ENCODE measurements at places on chromosomes 7 and 10.

- DNase-seq, result no peak
These were observed 643 bp downstream of the SMO start for GRCh38 chr7:129188892-129189660.

DNA sequence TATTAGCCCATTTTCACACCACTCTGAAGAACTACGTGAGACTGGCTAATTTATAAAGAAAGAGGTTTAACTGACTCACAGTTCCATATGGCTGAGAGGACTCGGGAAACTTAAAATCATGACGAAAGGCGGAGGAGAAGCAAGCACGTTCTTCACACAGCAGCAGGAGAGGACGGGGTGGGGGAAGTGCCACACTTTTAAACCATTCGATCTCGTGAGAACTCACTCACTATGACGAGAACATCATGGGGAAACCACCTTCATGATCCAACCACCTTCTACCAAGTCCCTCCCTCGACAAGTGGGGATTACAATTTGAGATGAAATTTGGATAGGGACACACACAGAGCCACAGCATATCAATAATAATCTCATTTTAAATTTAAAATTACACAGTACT lies 80.2 kb downstream of the VWDE start:
- no peak for DNase-seq

GRCh38 chr10:79502561-79503309 lies 9.6 kb upstream of the EIF5AL1 start:
- no peak for DNase-seq

DNA sequence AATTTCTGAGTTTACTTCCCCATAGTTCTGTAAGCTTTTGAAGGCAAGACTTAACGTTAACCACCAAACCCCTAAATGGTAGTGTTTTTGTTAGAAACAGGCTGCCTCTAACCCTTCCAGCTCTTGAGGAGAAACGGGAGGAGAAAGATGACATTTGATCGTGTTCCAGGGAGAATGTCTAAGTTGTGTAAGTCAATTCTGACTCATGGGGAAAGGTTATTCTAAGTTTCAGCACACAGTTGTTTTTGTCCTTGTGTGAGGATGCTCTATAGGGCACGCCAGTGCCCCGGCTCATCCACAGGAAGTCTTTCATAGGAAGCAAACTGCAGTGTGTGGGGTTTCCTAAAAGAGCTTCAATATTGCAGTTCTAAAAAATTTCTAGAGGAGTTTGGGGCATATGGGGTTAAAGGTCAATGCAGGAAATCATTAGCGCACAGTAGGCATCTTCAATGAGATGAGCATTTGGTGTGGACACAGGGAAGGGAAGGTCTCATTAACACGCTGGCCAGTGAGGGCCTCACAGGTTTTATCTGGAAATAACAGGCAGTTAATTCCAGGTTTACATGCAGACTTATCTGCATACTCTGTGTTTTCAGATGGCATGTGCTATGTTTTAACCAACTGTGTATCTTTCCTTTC lies 638.2 kb upstream of the IGFBP3 start:
- DNase-seq, result no peak

DNA sequence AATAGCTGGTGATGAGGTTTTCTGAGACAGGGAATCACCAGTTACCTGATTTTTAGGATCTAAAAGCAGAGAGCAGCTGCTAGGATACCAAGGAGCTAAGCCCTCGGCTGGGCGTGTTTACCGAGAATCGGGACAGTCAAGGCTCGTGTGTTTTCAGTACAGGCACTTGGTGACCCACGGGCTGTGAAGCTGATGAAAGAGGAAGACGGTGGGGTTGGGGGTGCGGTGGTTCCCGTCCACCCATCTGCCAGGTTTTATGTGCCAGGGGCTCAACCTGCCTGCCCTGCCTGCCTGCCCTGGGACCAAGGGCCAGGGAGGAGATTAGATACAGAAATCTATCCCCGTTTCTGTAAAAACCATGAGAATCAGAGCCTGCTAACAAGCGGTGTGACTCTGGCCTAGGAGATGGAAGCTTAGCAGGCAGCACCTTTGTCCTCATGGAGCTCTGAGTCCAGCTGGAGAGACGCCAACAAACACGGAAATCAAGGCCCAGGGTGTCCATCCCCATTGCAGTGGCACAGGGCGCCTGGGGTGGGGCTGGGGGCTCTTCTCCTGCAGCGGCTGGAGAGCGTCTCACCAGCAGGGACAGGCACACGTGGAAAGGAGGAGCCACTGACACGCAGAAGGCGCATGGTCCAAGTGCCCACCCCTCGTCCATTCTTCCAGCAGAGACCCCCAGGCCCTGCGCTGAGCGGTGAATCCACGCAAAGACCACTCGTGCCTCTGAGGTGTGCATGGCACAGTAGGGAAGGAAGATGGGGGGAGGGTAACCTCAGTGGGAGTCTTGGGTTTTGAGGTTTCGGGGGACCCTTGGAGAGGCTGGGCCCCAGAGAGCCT lies 265.0 kb upstream of the TCERG1L start:
- no peak for DNase-seq

- DNase-seq, result no peak
These were observed 24.7 kb downstream of the IL2RA start for GRCh38 chr10:6037422-6037821.

- DNase-seq, result no peak
These were observed 64.9 kb downstream of the CREM start for GRCh38 chr10:35191523-35191922.

DNA sequence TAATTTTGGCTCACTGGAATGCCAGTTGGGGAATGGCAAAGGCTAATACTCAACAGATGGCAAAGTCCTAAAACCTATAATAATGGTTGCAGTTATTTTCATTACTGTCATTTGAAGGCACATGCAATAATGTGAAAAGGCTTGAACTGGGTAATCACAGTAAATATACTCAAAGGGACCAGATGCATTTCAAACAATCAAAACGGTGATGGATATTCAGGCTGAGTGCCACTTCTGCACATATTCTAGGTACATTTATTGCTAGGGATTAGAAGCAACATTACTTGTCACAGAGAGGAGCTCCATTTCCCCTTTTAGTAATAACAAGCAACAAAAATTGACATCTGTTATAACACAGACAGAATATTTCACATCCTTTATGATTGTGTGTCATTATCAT lies 171.8 kb downstream of the NXPH1 start:
- no peak for DNase-seq

DNA sequence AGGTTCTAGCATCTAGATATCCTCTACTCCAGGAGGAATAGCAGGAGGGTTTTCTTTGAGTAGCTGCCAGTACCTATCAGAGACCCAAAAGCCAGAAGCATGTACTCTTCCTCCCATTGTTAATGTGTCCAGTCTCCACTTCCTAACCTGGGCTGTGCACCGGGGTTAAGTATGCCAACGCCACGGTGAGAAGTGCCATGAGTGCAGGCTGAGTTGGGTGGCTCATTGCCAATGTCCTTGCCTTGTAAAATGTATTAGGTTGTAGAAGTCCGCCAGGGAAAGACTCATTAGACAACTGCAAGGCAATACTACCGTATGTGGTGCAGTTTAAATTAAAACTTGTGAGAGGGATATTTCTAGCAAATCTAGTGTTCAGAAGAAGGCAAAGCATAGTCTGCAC lies 55.0 kb upstream of the PRR15 start:
- DNase-seq, result no peak

DNA sequence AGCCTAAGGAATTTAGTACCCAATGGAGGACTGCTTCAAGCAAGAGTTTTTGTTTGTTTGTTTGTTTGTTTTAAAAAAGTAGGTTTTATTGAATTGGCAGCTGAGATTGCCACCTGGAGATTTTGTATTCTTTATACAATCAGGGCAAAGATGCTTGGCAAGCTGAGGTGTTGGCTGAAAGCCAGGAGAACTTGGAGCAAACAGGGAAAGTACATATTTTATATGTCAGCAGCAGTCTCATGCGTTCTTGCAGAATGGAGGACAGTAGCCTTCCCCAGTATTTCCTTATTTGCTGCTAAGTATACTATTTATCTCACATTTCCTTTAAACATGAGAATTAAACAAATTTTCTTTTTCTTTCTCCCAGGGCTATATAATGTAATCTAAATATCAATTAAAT lies 22.6 kb upstream of the ICA1 start:
- no peak for DNase-seq

- DNase-seq, result peak; percentile 56
These were observed 2.9 kb downstream of the PRXL2A start for GRCh38 chr10:80411267-80411668.

DNA sequence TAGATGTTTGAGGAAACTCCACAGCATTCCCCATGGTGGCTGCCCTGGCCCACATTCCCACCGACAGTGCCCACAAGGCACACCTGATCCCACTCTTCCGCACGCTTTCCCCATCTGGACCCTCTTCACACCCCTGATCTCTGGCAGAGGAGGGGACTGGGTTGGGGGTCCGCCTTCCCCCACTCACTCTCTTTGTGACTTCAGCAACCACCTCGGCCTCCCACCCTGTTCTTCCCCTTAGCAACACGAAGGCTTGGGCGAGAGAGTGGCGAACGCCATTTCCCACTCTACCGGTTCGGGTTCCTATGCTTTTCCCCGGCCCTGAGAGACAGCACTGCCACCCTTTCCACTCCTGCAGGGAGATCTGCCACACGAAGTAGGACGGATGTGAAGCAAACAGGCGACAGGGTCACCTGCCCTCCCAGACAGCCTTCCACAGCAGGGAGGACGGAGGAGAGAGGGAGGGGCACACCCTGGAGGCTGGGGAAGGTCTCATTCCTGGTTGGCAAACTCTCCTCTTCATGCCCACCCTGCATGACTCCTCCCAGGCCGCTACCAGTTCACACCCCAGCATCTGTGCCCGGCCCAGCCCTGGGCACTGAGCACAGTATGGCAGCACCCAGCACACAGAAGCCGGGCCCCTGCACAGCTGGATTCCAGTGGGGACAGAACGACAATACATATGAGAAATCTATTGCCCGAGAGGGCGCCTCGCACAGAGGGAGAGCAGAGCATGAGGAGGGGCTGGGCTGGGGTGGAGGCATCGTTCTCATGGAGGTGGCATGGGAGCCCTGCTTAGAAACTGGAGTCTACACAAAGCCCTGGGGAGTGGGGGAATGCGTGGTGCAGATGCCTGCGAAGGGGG lies 93.5 kb downstream of the PAXIP1 start:
- DNase-seq, result no peak

DNA sequence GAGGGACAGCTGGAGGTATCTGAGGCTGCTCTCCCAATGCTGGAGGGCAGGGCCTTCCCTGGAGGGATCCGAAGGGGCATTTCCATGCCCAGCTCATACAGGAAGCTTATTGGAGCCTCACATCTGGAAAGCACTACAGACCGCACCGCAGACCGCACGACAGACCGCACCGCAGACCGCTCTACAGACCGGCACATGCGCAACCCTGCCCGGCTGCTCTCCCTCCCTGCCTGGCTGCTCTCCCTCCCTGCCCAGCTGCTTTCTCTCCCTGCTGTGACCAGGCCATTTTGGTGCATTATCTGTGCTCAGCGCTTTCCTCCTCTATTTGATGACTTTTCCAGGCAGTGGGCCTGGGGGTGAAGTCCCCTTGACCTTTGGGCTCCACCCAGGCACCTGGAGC lies 39.6 kb upstream of the EN2 start:
- DNase-seq, result no peak

GRCh38 chr7:73812996-73813395 lies 17.8 kb upstream of the CLDN4 start:
- DNase-seq, result no peak

GRCh38 chr7:130719541-130719940 lies 14.5 kb downstream of the KLF14 start:
- no peak for DNase-seq

DNA sequence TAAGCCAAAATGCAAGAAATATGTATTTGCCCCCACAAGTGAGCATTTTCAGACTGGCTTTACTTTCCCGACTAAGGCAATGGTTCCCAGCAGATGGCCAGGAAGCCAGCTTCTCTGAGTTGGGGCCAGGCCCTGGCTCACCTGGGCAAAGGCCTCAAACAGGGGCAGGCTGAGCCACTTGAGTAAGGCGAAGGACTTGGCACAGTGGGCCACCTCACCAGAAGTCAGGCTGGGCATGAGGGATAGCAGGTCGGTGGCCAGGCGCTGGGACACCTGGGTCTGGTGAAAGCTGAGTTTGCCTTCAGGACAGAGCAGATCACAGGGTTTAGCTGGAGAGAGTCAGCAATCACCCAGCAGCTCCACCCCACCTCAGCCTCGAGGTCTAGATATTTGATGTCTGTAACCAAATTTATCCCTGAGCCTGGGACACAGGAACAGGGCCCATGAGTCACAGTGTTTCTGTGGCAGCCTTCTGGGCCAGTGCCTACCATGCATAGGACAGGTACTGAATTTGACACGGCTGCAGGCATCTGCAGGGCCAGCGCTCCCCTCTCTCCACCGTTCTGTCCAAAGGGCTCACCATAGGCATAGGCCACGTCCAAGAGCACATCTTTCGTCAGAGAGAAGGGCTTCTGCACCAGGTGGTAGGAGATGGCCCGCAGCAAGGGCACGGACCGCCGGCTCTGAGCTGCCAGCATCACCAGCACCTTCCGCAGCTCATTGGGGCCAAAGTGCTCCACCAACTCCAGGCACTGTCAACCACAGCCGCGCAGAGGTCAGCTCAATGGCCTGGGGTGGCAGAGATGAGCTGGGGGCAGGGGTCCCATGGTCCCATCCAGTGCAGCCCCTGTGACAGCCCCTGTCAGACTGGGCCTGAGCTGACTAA lies 7.3 kb downstream of the TBRG4 start:
- DNase-seq, result no peak

DNA sequence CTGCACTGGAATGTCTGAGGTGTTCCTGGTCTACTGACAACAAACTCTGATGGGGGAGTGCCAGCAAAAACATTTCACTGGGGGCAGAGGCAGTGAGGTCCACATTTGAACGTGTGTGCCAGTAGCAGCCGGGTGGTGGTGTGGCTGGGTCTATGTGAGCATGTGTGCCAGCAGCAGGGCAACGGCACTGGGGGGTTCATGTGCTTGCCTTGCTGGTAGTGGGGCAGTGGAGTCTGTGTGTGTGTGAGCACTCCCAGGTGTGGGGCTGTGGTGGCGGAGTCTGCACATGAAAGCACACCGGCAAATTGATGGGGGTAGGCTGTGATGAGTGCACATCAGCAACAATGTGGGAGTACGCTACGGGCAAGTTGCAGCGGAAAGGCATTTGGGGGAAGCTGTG lies 49.4 kb upstream of the SORCS1 start:
- DNase-seq, result no peak

DNA sequence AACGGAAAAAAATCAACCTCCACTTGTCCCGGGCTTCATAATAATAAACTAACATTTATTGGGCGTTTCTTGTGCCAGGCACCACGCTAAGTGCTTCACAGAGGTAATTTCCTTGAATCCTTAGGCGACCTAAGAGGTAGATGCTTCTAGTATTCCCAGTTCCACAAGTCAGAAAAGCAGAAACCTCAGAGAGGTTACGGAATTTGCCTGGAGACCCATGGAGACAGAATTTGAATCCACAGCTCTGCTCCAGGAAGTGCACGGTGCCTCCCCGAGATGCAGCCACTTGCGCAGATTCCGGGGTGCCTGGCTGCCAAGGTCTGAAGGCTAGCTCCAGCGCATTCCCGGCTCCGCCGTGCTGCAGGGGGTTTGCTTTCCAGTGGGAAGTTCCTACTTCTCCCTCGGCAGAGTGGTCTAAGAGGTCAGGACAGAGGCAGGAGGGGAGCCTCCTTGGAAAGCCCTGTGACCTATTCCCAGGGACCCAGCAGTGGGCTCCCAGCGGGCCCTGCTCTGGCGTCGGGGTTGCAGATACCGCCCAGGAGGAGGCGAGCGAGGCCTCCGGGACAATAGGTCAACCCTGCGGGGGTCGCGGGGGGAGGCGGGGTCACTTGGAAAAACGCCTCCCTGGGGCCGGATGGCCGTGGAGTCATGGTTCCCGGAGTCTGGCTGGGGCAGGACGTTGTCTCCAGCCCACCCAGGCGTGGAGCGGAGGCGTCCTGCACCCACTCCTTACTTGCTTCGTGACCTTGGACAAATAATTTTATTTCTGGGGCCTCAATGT lies 10.1 kb upstream of the NKX2-3 start:
- DNase-seq, result no peak
